Activated naive CD4-positive, alpha-beta T cell treated with anti-CD3 and anti-CD28 coated beads, Interleukin-2, amount 10 ng/mL, durations not matched to agents 5 hours and 36 hours (primary cell): ENCODE measurements at places on chromosomes 6 and 20. TPM values are rescaled to one million over a fixed set of nuclear protein-coding genes. Genes with fewer than 3 reads are reported as not detected.

The OR2H1 gene
- not detected for total RNA-seq

The KIF25 gene
- total RNA-seq = not detected

The B3GAT2 gene
- 0.05 TPM for total RNA-seq

The ATF6B gene
- 139 TPM for total RNA-seq

The RSPO4 gene
- not detected for total RNA-seq

The GJE1 gene
- total RNA-seq = not detected

The TAF11 gene
- 25.3 TPM for total RNA-seq
